Activated effector memory CD4-positive, alpha-beta T cell treated with anti-CD3 and anti-CD28 coated beads, Interleukin-2, amount 50 U/mL, for 16 hours (primary cell): ENCODE measurements at places on chromosomes 3 and 15.
A peak's percentile ranks its signal among the peaks of the same experiment; 100 is the strongest.

- DNase-seq = no peak
These were observed 1043.6 kb downstream of the TUSC7 start for GRCh38 chr3:117752984-117753717.

- no peak for DNase-seq
These were observed 94.3 kb downstream of the RPL39L start for GRCh38 chr3:187044867-187045552.

DNA sequence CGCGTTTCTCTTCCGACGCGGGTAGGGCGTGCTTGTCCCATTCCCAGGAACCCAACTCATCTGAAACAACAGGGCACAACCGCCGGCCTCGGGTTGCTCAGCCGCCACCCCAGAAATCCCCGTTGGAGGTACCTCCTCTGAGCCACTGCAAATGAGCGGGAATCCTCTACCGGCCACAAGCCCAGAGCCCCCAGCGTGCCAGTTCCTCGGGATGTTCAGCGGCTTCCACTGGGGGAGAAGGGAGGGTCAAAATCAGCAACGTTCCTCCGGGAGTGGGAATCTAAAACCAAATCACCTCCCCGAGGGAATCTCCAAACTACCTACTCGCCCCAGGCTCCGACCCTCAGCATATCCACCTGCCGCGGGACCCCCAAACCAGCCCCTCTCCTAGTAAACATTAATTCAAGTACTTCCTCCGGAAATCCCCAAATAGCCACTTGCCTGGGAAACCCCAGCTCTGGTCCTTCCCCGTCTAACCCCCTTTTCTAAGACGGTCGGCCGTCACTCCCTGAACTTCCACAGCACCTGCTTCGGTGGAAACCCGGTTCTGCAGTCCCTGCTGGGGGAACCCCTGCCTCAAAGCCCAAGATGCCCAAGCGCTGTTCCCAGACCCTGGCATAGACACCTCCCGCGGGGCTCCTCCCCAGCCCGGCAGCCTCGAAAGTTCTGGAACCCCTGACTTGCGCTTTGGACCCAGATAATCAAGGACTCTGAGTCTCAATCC lies 887 bp downstream of the OXTR start:
- DNase-seq = no peak

DNA sequence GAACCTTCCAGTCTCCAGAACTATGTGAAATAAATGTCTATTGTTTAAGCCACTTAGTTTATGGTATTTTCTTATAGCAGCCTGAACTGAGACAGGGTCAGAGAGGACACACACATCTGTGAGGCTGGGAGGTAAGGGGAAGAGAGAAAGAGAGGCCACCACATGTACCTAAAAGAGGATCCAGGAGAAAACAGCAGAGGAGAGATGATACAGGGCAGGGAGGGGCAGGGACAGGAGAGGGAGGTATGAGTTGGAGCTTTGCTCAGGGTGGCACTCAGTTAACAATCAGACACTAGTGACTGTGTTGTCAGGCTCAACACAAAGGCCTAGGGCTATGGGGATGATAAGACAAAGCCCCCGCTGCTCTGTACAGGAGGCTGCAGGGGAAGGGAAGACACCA lies 17.6 kb downstream of the KIF9 start:
- DNase-seq = peak; percentile 27

DNA sequence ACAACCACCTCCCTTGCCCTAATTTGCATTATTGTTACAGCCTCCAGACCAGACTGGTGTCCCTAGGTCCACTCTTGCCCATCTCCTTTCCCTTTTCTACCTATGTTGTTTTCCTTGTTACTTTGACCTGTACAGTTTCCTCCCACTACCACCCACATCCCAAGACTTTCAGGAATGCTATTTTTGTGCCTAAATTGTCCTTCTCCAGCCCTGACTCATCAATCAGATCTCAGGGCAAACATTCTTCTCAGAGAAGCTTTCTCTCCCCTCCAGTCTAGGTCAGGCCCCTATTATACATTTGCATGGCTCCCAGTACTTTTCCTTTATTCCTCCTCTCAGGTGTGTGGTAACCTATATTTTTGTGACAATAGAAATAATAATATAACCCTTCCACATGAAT lies 241.5 kb downstream of the IGSF11 start:
- DNase-seq = no peak

DNA sequence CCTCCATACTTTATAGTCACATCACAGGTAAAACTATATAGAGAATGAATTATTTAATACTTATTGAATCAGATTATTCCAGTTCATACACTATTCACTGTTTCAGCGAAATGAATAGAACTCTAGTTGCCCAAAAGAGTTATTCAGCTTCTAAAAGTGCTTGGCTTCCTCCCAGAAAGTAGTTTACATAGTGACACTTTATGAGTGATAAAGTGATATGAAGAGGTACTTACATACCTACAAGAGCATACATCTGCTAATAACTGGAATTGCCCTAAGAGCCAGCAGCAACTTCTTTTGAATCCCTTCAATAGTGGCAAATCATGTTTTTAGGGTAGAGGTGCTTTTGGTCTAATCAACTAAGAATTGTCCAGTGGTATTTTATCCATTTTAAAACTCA lies 635.1 kb upstream of the AGTR1 start:
- no peak for DNase-seq

GRCh38 chr3:16399473-16399872 lies 114.0 kb downstream of the RFTN1 start:
- no peak for DNase-seq

DNA sequence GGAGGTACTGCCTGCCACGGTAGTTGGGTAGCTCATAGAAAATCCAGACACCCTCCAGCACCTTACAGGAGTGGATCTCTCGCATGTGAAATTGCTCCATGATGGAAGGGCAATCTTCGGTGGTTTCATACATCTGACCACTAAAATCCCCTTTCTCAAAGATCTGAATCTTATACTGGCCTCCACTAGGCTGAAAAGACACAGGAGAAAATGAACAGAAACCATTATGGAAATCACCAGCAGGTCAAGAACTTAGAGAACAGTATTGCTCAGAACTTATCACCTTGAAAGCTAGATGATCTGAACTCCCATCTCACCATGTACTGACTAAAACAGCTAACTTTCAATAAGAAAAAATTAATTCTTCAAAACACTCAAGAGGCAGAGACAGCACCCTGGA lies 5.4 kb downstream of the CRYGS start:
- no peak for DNase-seq

GRCh38 chr3:105274958-105275357 lies 91.8 kb upstream of the ALCAM start:
- DNase-seq = no peak

- DNase-seq = no peak
These were observed 120.0 kb downstream of the ATG7 start for GRCh38 chr3:11392014-11392859.

DNA sequence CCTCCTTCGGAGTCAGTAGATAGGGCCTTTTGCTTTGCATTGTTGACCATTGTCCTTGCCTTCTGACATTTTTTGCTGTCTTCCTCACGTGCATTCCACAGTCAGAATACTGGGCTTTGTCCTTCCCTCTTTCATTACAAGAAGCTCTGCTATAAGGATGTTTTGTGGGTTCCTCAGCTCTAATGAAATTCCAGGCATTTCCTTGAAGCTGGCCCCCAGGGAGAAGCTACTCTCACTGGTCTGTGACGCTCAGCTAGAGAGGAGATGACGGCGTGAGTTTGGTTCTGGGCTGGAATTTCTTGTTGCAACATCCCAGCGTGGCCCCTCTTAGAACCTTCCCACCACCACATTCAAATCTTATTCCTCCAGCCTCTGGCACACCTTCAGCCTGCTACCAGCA lies 210.2 kb downstream of the TJP1 start:
- no peak for DNase-seq

DNA sequence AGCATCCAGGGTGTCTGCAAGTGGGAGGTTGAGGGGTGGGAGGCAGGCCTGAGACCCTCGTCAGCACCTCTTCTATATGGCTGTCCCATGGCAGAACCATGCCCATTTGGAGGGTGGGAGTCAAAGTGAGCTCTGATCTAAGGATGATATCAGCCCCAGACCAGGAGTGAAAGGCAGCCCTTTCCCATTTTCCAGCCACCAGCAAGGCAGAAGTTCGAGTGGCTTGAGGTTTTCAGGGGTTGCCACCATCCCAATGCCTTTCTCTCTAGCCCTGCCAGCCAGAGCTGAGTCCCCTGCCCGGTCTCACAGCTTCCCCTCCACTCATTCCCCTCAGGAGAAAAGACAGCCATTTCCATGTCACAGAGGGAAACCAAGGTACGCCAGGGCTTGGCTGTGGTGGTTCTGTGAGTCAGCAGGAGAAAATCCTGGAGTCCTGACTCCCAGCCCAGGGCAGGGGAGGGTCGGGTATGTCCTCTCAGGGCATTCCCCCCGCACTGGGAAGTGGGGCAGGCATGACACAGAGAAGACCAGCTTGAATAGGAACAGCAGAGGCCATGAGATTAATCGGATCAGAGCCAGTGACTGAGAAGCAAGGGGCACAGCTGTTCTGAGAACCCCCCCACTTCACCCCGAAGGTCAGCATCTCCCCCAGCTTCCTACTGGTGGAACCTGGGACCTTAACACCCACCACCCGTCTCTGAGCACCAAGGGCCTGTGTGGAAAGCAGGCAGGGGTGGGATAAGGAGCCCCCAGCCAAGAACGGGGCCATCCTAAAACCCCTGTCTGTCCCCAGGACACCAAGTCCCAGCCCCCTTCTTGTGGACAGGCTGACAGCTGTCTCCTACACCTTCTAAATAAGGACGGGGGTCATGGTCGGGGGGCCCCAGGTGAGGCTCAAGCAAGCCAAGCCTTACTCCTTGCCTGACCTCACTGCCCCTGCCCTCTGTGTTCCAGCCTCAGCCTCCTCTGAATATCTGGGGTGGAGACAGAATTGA lies 965 bp upstream of the SLC38A3 start:
- DNase-seq = no peak
